Adrenal gland (tissue), 19 donors: ENCODE measurements at places on chromosomes 1 and 21.

- no peak for DNase-seq
Observed at GRCh38 chr21:45056917-45057560, 17.3 kb upstream of the ADARB1 start.

DNA sequence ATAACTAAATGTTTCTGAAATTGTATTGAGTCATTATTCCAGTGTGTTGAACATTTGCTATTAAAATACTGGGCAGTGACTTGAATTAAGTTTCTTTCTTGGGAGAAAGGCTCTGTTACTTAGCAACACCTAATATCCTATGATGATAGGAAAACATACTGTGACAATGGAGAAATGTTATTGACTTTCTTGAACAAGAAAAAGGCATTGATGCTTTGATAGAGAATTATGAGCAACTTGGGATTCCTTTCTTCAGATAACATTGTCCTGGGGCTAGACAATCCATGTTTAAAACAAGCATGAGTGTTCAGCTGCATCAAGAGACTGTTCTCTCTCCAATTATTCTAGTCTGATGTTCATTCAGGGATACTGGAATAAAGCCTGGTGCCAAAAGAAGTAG, 215.9 kb upstream of the L1TD1 start:
- DNase-seq = no peak

GRCh38 chr1:39381839-39382238, 109.6 kb upstream of the BMP8A start:
- DNase-seq = no peak

DNA sequence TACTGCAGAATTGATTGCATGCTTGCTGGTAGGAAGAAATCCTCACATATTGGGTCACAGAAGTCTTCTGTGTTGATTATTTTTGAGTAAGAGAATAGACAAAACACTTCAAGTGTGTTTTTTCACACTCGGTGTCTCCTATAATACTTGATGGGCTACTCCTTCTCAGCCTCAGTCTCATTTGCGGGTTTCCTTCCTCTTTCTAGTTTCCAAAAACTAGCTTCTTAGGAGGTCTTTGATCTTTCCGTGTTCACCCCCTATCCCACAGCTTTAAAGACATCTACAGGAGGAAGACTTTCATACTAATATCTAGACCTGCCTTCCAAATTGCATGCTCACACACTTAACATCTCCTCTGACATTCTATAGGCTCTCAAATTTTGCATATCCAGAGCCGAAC, 40.7 kb upstream of the NTPCR start:
- DNase-seq = no peak

DNA sequence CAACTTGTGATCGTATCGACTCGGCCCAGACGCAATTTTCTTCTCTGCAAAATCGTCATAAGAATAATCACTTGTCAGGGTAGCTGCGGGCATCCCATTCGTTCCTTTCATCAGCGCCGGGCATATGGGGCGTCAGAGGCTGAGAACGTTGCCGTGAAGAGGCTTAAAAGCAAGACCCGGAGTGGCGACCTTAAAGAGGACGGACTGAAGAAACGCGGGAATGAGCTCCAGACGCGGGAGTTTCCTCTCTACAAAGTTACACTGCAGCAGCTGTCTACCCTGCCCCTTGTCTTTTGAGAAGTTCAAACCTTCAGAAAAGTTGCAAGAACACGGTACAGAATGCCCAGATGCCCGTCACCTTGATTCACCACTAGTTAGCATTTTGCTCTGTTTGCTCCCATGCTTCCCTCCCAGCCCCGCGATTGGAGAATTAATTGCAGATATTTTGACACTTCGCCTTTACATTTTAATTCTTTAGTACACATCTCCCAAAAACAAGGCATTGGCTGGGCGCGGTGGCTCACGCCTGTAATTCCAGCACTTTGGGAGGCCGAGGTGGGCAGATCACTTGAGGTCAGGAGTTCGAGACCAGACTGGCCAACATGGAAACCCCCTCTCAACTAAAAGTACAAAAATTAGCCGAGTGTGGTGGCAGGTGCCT, 967 bp downstream of the CENPS start:
- no peak for DNase-seq

DNA sequence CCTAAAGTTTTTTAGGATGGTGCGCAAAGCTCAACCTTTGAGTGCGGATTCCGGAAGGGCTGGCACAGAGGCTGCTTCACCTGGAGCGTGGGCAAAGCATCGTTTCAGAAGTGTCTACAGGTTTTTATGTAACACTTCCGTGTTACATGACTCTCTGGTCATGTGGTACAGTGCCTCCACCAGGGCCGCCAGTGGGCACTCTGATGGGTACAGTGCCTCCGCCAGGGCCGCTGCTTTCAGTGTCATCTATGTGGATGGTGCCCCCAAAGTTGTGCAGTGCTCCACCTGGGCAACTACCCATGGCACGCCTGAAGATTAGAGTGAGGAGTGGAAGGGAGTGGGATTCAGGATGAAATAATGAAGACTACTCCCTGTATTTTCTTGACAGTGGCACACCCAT, 101.4 kb upstream of the C1orf174 start:
- DNase-seq = no peak

DNA sequence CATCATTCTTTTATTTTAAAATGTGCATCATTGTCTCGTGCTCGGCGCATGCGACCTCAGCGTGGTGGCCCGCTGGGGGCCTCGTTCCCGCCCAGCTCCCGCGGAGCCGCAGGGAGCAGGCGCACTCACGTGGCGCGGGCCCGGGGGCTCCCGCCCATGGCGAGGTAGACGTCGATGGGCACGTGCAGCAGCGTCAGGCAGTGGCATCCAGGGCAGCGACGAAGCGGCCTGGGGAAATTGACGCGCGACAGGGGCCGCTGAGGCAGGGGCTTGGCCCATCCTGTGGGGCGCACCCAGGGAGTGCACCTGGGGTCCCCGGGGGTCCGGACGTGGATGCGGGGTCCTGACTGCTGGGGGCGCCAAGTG, 994 bp downstream of the FAM229A start:
- no peak for DNase-seq

DNA sequence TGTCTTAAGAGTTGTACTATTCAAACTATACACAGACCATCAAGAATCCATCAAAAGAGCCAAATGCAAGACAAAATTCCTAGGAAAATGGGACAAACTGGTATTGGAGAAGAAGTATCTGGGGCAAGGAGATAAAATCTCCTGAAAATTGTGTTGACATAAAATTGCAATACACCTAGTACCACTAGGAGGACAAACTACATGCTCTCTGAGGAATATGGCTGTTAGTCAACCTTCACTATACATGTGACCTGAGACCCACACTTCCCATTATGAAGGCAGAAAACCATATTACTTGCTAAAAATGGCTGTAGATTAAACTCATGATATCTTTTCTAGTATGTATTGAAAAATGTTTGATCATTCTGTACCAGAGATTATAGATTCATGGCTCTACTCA, 30.0 kb downstream of the IRF2BP2 start:
- DNase-seq = no peak

DNA sequence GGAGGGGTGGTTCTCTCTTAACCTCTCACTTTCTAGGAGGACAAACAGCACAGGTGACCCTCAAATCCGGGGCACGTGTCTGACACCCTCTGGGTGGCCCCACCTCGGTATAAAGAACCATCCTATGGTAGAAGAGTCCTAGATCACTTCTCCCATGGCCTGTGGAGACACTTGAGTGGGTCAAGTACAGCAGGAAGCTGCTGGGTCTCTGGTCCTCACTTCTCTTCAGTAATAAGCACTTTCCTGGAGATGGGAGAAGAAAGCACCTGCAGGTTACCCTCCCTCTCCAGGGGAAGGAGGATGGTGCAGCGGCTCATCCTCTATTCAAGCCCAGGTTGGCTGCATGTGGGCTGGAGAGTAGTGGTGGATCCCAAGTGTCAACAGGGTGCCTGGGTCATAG, 17.0 kb downstream of the S100A7 start:
- DNase-seq = no peak

GRCh38 chr1:227758366-227758765, 23.1 kb downstream of the SNAP47 start:
- DNase-seq = no peak

GRCh38 chr1:182192966-182193365, 131.5 kb upstream of the ZNF648 start:
- DNase-seq = no peak

DNA sequence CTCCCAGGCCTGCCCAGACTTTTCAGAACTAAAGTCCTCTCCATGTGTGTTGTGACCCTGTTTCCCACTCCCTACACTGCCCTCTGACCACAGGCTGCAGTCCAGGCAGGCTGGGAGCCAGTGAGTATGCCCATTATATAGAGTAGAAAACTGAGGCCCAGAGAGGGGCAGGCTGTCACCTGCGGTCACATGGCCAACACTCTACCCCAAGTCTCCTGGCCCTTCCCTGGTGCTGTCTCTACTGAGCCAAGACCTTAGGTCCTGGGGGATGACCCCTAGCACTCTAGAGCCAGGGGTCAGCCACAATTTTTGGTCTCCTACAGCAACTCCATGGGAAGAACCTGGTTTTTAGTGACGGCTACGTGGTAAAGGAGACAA, 30.8 kb downstream of the RPS6KA1 start:
- no peak for DNase-seq

DNA sequence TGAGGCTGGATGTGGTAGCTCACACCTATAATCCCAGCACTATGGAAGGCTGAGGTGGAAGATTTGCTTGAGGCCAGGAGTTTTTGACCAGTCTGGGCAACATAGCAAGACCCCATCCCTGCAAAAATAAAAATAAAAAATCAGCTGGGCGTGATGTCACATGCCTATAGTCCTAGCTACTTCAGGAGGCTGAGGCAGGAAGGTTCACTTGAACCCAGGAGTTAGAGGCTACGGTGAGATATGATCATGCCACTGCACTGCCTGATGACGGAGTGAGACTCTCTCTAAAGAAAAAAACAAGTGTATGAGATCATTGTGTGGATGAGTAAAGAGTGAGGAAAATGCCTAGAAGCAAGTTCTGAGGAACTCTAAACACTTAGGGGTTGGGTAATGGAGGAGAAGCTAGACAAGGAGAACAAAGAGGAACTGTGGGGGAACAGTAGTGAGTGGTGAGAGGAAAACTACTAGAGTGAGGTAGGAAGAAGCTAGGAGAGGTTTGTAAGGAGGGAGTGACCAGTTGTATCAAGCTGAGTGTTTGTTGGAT, 17.0 kb downstream of the CLIC4 start:
- no peak for DNase-seq

GRCh38 chr21:18178509-18178908, 66.1 kb upstream of the CHODL start:
- DNase-seq = no peak

DNA sequence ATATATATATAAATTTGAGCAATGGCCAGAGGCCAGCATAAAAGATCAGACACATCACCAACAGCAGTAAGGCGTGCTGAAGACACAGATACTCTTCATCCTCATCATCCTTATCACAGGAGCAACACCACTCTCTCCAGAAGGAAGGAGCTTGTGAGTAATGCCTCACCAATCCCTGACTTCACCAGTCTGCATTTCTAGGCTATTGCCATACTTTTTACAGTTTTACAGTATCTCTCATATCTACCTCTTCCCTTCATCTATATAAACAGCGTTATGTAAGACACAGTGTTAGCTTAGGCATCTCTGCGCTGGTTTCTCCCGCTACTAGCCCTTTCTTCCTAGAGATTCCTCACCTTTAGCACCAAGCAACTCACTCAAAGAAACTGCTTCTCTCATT, 2.4 kb upstream of the ABL2 start:
- DNase-seq = no peak

GRCh38 chr1:159987186-159987585, 33.1 kb upstream of the SLAMF9 start:
- no peak for DNase-seq

GRCh38 chr1:207251066-207251465, 70.4 kb upstream of the CD55 start:
- DNase-seq = no peak

DNA sequence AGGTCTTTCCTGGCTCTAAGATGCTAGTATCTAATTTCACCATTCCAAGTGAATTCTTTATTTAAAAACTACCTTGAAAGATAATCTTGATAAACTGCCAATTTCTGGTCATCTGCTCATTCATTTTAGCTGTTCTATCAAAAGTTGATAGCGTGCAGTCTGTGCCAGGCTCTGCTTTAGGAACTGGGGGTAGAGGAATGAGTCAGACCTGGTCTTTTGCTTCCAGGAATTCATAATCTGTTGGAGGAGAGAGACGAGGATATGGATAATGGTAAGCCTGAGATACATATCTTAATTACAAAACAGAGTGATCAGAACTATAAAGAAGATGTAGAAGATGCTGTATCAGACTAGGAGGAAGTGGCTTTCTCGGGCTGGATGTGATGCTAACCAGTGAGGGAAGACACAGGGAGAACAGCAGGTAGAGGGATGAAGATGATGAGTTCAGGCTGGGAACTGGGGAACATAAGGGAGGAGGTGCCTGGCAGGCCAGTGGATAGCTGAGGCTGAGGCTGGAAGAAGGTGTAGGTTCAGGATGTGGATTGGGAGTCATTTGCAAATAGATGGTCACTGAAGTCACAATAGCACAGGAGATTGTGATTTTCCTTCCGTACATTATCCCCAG, 12.3 kb upstream of the PHC2 start:
- no peak for DNase-seq

DNA sequence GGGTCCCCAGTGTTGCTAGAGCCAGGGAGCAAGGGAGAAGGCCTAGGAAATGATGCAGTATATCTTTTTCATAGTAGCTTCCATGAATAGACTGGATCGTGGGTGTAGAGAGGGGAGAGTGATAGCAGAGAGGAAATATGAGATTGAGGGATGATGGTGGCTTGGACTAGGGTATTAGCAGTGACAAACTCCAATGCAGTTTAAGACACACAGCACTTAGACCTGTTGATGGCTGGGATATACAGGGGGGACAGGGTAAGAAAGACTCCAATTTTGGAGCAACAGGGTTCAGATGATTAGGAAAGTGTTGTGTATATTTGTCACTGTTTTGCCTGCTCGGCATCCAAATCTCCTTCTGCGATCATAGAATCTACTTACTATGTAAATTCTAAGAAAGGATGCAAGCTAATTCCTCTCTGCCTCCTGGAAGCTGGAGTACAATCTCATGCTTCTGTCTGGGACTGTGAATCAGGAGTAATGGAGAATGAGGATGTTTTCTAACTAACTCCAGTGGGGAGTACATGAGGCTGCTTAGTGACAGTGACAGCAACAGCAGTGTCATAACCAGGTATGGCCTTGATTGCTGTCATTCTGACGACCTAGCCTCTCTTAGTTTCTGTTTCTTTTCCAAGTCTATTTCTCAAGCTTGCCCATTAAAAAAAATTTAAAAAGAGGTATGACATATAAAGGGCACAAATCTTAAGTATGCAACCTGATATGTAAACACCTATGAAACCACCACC, 47.5 kb downstream of the SYDE2 start:
- DNase-seq = no peak

DNA sequence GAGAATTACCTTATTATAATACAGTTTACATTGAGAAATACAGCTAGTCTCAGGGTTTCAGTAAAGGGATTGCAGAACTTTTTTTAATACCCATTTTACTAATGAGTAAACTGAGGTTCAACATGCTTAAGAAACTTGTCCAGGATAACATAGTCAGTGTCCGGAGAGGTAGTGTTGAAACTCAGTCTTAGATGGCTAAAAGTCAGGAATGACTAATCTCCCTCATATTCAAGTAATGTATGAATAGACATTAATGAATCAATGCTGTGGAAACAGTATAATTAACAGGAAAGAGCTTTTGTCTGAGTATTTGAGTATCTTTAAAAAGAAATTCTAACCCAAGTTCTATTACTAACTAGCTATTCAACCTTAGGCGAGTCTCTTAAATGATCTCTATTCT, 397.6 kb downstream of the PLA2G4A start:
- DNase-seq = no peak

GRCh38 chr1:200311256-200311655, 98.6 kb downstream of the ZNF281 start:
- no peak for DNase-seq
